ENCODE measurements at places on chromosomes 1 and 21. TPM values are rescaled to one million over a fixed set of nuclear protein-coding genes. Genes with fewer than 3 reads are reported as not detected.

GRCh38 chr1:52601991-52602855, at the start of gene GPX7:
Gene GPX7 (plus strand): TSS chr1:52602371. CDS start chr1:52602410, 39 bp downstream.
- peaks cover 27% of the 10 kb centered on the region for H3K4me1 ChIP-seq
- H3K27ac ChIP-seq = peak within 1 kb of the TSS; percentile 68
- peak within 1 kb of the TSS; percentile 87 for H3K4me3 ChIP-seq
- DNase-seq = peak; percentile 86
- H3K36me3 ChIP-seq = peaks cover 22% of the 10 kb centered on the region

DNA sequence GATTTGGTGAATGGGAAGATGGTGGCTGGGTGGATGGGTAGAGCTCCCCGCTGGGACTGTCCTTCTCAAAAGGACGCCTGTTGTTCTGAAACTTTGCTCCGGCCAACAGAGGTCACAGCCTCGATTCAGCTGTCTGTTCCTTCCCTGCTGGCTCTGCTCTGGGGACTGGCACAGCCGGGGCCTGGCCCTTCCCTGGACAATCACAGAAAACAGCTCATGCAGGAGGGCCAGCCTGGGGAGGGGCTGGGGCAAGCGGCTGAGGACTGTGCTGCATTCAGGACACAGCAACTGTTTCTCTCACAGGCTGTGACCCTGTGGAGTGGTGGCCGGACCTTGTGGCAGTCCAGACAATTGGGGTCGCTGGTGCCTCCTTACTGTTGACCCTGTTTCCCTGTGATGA, 110.7 kb upstream of the TMEM51 start:
- no peak overlapping the region for H3K4me3 ChIP-seq
- H3K4me1 ChIP-seq = no peaks in the 10 kb centered on the region
- no peaks in the 10 kb centered on the region for H3K27me3 ChIP-seq
- no peak overlapping the region for H3K27ac ChIP-seq

GRCh38 chr1:211859405-211859804, 28.8 kb upstream of the LPGAT1 start:
- no peaks in the 10 kb centered on the region for H3K27me3 ChIP-seq
- no peak overlapping the region for H3K27ac ChIP-seq
- H3K4me3 ChIP-seq = no peak overlapping the region
- DNase-seq = no peak

DNA sequence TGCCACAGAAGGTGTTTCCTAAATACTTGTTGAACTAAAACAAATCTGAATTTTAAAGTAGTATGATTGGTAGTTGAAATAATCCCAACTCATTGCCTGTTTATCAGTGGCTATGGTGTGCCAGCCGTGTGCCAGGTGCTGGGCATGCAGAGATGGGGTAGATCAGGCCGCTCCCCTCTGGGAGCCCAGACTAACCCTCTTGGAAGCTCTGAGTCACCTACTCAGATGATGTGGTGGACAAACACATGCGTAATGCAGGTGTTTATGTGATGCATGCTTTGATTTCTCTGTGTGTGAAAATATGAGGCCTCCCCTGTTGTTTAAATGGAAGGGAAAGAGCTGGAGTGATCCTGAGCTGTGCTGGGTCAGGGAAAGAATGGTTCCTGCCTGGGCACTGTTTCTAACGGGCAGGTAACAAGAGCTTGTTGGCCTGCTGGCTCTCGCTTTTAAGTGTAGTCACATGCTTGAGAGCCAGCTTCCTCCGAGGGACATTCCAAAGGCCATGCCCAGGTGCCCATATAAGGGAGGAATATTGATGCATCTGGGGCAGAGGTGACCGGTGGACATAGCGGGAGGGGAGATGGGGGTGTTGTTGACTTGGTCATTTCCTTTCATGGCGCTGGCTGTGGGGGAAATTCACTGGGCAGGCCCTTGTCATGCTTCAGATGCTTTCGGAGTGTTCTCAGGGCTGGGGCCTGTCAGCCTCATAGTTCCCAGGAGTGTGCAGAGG, 10.2 kb downstream of the MFN2 start:
- H3K36me3 ChIP-seq = peaks cover 29% of the 10 kb centered on the region
- no peaks in the 10 kb centered on the region for H3K4me1 ChIP-seq
- no peak for DNase-seq
- H3K27me3 ChIP-seq = no peaks in the 10 kb centered on the region
- H3K4me3 ChIP-seq = no peak overlapping the region

DNA sequence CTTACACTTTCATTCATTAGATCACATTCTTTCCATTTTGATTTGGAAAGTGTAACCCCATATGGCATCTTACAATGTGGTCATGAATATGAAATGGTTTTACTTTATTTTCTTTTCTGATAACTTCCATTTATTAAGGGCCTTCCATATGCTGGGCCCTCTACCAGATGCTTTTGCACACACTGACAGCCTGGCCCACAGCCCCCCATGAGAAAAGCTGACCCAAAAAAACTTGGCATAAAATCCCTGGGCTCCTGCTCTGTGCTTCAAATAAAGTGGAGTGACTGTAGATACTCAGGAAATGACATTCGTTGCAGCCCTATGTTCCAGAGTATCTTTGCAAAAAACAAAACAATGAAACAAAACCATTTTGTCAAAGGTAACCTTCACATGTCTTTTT, 48.8 kb downstream of the PRDX6 start:
- no peaks in the 10 kb centered on the region for H3K27me3 ChIP-seq
- no peak overlapping the region for H3K4me3 ChIP-seq
- no peak overlapping the region for H3K27ac ChIP-seq
- H3K4me1 ChIP-seq = no peaks in the 10 kb centered on the region

DNA sequence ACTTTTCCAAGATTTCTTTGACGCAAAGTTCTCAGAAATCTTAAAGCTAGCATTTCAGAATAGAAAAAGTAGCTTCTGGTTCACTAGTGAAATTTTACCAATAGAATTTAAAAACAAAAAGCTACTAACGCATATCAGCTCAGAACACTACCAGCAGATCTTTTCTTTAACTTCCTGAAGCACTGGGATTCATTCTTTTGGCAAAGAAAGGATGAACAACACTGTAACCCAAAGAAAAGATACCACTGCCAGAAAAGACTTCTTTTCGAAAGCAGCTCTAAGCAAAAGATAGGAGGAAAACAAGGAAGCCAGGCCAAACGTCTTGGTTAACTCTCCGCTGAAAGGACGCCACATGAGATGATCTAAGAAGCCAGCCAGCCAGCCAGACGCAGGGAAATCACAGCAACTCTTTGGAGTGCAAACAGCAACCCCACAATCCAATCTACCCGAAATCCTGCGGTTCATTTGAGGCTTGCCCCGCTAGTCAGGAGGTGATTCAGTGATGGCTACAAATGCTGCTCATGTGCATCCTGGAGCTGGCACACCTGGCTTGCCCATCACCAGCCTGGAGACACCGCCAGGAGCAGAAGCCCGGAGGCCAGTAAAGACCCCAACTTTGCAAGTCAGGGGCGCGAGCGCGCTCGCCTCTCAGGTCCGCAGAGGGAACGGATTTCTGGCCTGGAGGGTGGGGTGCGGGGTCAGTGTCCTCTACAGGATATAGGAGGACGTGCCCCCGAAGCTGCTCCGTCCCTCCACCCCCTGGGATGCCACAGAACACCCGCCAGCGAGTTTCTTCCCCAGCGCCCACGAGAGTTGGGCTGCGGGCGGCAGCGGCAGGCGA, 812 bp downstream of the NBPF1 start:
- peak; percentile 64 for DNase-seq
- 0 out of 2 replicates have a peak, but pooled peaks cover 3% of the 10 kb centered on the region for H3K27me3 ChIP-seq
- peaks cover 26% of the 10 kb centered on the region for H3K4me1 ChIP-seq
- H3K36me3 ChIP-seq = 0 out of 2 replicates have a peak, but pooled peaks cover under 1% of the 10 kb centered on the region
- H3K27ac ChIP-seq = no peak overlapping the region

DNA sequence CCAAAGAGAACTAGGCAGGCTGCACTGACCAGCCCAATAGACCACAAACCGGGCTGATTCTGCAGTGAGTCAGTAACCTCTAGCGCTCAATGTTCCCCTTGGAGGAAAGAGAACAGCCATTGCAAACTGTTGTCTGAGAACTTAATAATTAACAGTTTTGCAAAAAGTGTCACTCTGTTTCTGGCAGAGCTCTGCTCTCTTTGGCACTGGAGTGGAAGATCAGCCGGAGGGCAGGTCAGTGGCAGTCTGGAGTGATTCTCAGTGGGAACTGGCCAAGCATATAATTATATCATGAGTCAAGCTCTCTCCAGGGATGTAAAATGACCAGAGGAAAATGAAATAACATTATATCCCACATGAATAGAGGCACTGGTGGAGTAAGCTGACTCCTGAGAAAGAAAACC, 238.3 kb downstream of the HLX start:
- H3K4me1 ChIP-seq = no peaks in the 10 kb centered on the region
- no peak overlapping the region for H3K27ac ChIP-seq
- H3K36me3 ChIP-seq = no peaks in the 10 kb centered on the region
- no peak overlapping the region for H3K4me3 ChIP-seq
- DNase-seq = no peak
- no peaks in the 10 kb centered on the region for H3K27me3 ChIP-seq

KCNQ4 gene
- 2.3 TPM for total RNA-seq

All from Karpas-422 (cell line).